ENCODE measurements at places on chromosomes 4 and X.

DNA sequence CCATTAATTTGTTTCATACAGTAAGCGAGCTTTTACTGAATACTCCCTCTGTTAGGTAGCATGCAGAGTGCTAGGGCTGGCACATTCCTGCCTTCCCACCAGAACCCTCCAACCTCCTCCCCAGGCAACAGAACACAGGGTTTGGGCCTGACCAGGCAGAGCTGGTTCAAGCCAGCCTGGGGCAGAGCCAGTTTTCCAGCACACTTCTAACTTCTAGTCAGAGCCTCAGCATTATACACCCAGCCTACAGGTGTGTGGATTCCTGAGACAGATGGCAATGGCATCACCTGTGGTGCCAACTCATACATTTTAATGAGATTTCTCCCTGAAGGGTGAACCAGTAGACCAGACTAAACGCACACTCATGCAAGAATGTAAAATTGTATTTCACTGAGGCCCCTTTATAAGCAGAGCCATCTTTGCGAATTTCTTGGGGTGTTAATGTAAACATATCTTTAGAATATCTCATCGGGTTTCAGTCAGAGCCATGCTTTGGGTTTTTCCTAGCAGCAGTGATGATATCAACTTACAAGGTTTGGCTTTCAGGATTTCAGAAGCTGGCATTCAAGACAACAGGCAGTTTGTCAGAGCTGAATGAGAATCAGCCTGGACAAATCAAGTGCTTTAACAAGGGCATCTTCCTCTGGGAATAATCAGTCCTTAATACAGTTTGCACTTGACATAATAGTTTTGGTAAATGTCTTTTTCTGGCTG, 92.0 kb downstream of the GATB start:
- DNase-seq = no peak

DNA sequence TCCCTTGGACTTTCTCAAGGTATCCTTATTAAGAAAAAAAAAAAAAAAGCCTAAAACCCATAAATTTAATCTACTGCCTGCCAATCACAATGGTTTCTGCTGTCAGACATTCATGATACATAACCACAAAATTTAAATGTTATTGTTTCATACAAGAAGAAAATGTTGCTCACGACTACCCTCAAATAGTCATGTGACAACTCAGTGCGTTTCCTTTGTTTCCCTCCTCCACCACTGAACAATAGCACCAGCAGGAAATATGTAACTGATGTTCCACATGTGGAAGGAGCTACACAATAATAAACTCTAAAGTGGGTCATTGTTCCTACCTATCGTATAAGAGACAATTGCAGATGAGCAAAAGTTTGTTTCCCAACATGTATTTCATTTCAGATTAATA, 244.1 kb upstream of the EDNRA start:
- no peak for DNase-seq

GRCh38 chr4:5969336-5969735, 48.9 kb downstream of the C4orf50 start:
- no peak for DNase-seq

GRCh38 chrX:97401586-97402136, 518.0 kb downstream of the RPA4 start:
- no peak for DNase-seq

- DNase-seq = no peak
Observed at GRCh38 chr4:175807547-175807946, 4.5 kb downstream of the GPM6A start.

DNA sequence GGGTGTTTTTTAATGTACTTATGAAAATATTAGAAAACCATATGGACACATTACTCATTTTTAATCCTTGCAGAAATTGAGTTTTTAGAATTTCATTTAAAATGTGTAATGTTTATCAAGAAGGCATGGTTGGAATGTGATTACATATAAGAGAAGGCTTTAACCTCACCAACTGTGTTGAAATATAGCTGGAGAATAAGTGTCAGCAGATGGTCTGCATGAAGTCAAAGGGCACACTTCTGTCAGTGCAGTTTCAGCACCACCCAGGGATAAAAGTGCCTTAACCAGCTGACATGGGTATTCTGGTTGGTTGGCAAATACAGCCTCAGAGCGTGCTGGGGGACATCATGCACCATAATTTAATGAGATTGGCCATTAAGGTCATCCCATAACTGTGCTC, 21.2 kb upstream of the ANTXR2 start:
- DNase-seq = no peak

- no peak for DNase-seq
Observed at GRCh38 chrX:24375600-24376131, 15.2 kb downstream of the SUPT20HL1 start.

DNA sequence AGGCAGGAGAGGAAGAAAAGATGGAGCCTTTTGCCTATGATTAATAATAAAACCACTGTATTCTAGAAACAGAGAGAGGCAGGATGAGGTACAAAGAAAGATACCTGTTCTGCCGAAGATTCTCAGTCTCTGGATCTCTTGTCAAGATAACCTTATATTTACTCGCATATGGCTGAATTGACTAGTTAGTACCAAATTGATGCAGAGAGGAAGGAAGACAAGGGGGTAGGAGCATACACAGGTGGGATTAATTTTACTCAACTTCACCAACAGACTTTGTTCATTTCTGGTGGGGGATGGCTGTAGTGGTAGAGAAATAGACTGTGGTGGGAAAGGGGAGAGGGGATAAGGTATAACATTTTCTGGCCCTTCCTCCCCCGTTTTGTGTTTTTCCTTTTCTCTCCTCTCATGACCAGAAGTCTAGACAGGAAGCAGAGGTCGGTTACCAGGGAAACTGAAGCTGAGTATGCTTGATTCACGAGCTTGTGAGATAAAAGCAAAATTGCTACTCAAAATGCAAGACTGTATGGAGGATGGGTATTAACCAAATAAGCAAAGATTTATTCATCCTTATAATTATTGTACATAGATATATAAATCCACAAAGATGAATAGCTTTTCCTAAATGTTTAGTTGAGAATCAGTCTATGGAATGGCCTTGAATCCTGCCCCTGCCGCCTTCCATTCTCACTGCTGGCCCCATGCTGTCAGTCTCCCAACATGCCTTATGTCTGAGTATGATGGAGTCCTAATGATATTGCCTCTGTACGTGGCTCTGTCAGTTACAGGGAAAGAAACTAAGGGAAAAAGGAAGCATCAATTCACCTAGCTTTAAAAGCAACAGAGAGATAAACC, 17.8 kb upstream of the PAGE2B start:
- DNase-seq = no peak

- no peak for DNase-seq
Observed at GRCh38 chrX:52983321-52984000, 25.1 kb upstream of the FAM156A start.

DNA sequence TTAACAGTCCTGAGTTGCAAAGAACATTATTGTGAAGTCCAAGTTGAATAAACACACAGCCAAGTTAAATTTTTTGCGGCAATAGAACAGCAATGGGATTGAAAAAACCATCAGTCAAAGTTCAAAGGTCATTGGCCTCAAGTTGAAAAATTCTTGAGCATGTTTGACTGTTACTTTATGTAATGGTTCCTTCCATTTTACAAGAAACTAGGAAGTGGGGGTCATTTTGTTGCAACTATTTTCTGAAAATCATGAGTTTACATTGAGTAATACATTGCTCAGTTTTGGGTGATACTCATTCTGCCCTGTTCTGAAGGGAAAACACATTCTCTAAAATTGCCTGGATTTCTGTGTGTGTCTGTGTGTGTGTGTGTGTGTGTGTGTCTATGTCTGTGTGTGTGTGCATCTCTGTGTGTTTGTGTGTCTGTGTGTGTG, 5.2 kb upstream of the IRF2 start:
- DNase-seq = no peak

- no peak for DNase-seq
Observed at GRCh38 chr4:27000820-27001219, 140.2 kb downstream of the STIM2 start.

- DNase-seq = no peak
Observed at GRCh38 chr4:40292313-40292759, 42.8 kb upstream of the CHRNA9 start.

DNA sequence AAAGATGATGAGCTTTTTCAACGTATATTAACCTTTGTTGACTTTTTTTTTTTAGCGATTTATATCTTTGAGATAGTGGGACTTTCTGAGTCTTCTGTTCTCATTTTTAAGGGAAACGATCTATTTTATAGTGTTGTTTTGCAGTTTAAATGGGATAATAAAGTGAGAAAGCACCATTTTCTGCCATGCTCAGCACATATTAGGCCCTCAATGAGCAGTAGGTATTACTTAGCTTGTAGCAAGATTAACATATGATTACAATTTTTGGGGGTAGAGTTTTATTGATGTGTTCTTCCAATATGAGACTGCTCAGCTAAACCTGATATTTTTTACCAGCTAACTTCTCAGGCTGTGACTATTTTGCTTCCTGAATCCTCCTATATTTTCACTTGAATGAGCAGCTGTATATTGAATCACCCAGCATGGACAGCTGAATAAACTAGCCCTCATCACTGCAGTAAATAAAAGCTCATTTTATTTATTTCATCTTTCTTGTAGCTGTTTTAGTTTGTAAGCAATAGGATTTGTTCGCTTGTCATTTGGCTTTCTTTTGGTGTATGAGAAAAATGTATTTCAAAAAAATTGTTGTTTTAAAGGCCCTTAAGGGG, 43.7 kb downstream of the UGT8 start:
- no peak for DNase-seq

- DNase-seq = no peak
Observed at GRCh38 chr4:1721666-1722550, 587 bp downstream of the TACC3 start.

GRCh38 chrX:17355976-17356375, 19.0 kb upstream of the NHS start:
- no peak for DNase-seq

- no peak for DNase-seq
Observed at GRCh38 chrX:129540722-129541184, 694 bp downstream of the OCRL start.

DNA sequence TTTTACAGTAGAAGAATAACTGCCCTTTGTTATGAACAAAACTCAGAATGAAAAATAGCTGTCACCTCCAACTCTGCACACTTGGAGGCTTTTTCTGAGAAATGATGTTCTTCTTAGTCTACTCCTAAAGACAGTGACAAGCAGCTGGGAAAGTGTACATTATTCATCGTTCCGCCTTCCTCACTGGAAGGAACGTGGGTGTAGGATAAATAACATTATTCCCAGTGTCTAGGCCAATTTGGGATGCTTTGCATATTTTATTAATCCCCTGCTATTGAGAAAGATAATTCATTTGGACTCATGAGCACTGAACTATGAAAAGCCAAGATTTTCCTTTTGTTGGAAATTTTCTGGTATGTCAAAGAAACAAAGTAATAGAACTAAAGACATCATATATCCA, 87.8 kb downstream of the VCX2 start:
- no peak for DNase-seq

GRCh38 chrX:108064001-108064400, 19.1 kb downstream of the VSIG1 start:
- no peak for DNase-seq

GRCh38 chrX:109299091-109299490, 182.8 kb downstream of the GUCY2F start:
- DNase-seq = no peak

DNA sequence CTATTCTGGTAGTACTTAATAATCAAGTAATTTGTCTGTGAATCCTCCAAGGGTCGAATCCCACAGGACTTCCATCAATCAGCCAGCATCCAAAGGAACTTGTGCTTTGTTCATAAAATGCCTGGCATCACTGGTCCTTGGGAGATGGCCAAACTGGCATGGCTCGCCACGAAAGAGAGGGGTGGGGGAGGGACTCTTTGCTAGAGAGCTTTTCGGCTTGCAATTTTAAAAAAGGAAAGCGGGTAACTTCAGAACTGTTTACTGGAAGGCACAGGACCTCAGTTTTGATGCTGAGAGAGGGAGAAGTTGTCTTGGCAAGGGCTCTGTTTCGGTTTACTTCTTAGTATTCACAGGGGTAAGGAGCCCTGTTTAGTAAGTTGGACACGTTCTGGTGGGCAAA, 79.4 kb upstream of the FHL1 start:
- no peak for DNase-seq

DNA sequence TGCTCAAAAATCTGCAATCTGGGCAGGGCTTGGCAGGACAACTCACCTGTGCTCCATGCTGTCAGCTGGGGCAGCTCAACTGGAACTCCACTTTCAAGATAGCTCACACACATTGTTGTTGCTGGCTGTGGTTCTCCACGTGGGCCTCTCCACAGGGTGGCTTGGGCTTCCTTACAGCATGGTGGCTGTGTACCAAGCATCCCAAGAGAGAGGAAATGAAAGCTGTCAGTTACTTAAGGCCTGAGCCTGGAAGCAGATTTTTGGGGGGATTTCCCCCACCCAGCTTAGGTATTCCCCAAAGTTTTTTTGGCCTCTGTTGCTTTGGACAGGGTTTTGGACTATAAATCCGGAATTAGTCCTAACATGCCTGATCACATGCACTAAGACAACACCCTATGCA, 81.0 kb downstream of the BCOR start:
- DNase-seq = no peak

DNA sequence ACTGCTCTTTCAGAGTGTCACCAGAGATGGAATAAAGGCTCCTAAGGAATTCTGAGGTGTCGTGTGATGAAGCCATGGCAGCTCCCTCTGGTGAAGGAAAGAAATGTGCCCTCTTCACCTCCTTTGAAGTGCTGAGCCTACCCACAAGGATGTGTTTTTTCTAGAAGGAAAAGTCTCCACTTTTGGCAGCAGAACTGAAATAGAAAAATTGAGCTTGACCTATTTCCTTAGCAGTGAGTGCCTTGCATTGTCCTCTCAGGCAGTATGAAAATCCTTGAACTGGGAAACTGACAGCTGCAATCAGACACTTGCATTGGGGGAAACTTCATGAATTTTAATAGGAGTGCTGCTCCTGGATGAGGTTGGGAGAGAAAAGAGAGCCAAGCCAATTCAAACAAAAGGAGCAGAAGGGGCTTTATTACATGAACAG, 95.2 kb downstream of the DCLK2 start:
- no peak for DNase-seq

GRCh38 chrX:19204636-19205035, 82.4 kb upstream of the ADGRG2 start:
- no peak for DNase-seq

DNA sequence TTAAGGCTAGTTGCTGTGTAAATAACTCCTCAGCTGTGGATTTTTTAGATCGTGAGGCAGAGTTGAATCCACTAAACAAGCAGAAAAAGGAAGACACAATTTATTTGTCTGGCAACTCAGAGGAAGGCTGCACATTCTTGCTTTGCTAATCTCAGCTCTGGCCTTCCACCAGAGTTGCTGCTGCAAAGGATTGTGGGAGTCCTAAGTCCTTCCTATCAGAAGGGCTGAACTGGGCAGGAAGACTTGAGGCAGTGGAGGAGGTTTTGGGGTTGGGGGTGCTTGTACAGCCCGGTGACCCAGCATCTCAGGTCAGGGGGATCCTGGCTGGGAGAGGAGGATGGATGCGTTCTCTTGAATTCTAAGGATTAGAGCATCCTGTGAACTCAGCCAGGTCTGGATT, 11.0 kb upstream of the VSIG1 start:
- DNase-seq = no peak

DNA sequence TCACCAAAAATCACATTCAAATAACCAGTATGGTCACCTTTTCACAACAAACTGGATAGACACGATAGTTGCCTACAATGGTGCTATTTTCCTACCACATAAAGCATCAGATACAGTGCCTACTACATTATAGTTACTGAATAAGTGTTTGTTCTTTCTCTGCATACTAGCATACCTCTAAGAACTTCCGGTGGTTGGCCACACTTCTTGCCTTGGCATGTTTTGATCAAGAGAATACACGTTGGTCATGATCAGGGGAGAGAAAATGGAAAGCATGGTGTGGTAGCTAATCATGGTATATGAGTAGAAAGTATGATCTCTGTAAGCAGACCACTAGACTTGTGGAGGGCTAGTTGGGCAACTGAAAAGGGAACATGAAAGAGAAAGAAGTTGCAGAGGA, 322.8 kb upstream of the DIAPH2 start:
- DNase-seq = no peak
